ENCODE measurements at places on chromosomes 5 and 9.

- no peak for DNase-seq
Measured at GRCh38 chr5:76615759-76616158, 7.4 kb downstream of the F2RL2 start.

GRCh38 chr5:88536146-88536545, 267.5 kb upstream of the TMEM161B start:
- DNase-seq, result no peak

DNA sequence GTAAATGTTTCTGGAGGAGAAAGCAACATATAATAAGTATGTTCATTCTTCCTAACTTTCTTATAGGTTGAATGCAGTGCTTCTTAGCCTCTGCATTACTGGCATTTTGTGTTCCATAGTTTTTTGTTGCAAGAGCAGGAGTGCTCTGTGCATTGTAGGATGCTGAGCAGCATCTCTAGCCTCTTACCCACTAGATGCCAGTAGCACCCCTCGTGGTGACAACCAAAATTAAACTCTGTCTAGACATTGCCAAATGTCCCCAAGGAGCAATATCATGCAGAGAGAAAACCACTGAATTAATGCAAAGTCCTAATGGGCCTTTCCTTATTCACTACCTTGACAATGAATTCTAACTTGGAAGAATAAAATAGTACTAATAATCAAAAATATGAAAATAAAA, 147.0 kb downstream of the GLIS3 start:
- DNase-seq, result no peak

DNA sequence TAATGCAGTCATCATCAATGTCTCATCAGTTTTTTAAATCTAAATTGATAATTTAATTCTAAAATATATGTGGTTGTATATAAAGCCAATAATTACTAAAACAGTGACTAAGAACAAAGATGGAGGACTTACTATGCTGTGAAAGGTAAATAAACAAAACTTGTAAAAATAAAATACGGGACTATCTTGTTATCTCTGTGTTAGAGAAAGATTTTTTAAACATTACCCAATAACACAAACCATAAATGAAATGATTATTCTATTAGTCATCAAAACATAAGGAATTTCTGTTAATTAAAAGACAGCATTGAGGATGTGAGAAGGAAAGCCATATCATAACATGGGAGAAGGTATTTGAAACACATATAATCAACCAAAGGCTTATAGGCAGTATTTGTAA, 226.2 kb upstream of the SMC2 start:
- no peak for DNase-seq

DNA sequence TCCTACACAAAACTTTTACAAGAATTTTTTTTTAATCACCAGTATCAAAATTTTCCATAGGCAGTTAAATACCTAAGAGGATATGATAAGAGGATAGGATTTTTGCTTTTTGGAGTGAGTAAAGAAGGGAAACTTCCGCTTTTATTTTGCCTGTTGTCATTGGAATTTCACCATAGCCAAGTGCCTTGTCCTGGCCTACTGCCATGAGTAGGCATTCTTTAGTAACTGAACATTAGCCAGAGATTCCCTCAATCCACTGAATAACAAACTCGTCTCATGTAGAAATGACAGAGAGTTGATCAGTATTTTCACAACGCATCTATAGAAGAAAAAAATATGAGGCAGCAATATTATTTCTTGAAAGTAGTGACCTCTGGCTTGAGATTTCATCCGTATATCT, 289.6 kb upstream of the ADAMTSL1 start:
- DNase-seq, result no peak

- no peak for DNase-seq
Measured at GRCh38 chr5:159605585-159605984, 275.3 kb upstream of the IL12B start.
